ENCODE measurements at places on chromosomes 2 and 18.

DNA sequence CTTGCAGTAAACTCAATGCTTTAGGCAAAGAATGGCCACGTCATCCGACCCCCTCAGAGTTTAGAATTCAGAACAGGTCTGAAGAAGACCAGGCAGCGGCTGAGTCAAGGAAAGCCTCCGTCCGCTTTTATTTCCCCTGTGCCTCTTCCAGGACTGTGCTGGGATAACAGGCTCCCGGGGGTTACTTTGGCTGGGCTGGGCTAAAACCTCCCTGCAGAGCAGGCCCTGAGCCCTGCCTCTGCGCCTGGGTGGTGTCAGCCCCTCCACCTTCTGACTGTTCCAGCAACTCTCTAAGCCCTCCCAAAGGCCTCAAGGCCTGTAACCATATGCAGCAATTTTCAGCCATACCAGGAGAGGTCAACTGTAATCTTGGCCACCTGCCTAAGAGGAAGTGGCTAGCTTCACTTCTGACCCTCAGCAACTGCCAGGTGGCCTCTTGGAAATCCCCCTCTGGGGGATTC is 166.5 kb downstream of the RPIA start:
- no peak for DNase-seq

GRCh38 chr2:209973328-209973727 is 29.1 kb upstream of the RPE start:
- no peak for DNase-seq

DNA sequence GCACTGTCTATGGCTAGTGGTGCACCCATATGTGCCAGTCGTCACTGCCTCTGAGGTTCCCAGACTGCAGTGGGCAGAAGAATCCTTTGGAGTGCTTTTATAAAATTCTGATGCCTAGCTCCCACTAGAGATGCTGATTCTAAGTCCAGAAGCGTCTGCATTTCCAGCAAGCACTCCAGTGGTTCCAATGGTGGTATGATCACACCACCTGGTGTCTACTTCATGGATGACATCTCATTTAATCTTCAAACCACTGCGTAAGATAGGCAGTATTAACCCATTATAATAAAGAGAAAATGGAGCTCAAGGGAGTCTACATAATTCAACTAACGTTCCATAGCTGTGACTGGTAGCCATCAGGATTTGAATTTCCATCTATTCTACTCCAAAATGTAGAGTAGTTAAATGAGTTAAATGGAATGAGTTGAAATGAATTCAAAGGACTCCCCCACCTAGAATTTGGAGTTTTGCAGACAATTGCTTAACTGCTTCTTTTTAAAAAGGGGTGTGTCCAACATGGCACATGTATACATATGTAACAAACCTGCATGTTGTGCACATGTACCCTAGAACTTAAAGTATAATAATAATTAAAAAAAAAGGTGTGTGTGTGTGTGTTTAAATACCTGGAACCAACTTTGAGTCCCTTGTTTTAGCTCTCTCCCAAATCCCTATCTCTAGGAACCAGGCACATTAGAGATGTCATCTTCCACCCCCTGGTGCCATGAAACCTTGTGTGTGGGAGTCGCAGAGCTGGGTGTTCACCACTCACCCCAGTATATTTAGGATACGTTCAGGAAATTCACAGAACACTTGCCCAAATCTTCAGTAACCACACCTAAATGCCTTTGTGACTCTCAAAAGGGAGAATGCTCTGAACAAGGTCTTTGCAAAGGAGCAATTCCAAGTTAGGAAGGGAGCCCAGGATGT is 14.1 kb downstream of the LAMA3 start:
- DNase-seq, result no peak

DNA sequence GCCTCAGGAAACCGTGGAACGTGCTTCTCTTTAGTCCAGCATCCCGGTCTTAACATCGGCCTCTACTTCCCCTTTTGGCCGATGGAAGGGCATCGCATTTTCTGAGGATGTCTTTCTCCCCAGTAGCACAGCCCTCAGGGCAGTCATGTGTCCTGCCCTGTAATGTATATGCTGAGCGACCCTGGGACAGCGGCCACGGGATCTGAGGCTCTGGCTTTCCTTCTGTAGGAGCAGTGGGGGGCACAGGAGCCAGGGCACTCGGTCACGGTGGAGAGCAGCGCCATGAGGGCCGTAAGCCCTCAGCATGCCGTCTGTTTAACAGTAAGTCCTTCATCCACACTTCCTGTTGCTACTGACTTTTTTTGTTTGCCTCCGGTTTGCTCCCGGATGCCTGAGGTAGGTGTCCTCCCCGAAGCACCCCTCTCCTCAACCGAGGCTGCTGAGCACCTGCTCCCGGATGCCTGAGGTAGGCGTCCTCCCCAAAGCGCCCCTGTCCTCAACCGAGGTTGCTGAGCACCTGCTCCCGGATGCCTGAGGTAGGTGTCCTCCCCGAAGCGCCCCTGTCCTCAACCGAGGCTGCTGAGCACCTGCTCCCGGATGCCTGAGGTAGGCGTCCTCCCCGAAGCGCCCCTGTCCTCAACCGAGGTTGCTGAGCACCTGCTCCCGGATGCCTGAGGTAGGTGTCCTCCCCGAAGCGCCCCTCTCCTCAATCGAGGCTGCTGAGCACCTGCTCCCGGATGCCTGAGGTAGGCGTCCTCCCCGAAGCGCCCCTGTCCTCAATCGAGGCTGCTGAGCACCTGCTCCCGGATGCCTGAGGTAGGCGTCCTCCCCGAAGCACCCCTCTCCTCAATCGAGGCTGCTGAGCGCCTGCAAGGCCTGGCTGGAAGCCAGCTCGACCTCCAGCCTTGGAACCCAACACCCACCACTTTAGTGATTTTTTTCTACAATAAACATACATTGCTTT is 169.3 kb downstream of the HDAC4 start:
- DNase-seq, result no peak

- no peak for DNase-seq
These were observed 407.8 kb upstream of the CDH2 start for GRCh38 chr18:28584731-28585130.

GRCh38 chr18:74525741-74526140 is 8.6 kb upstream of the CNDP1 start:
- no peak for DNase-seq

DNA sequence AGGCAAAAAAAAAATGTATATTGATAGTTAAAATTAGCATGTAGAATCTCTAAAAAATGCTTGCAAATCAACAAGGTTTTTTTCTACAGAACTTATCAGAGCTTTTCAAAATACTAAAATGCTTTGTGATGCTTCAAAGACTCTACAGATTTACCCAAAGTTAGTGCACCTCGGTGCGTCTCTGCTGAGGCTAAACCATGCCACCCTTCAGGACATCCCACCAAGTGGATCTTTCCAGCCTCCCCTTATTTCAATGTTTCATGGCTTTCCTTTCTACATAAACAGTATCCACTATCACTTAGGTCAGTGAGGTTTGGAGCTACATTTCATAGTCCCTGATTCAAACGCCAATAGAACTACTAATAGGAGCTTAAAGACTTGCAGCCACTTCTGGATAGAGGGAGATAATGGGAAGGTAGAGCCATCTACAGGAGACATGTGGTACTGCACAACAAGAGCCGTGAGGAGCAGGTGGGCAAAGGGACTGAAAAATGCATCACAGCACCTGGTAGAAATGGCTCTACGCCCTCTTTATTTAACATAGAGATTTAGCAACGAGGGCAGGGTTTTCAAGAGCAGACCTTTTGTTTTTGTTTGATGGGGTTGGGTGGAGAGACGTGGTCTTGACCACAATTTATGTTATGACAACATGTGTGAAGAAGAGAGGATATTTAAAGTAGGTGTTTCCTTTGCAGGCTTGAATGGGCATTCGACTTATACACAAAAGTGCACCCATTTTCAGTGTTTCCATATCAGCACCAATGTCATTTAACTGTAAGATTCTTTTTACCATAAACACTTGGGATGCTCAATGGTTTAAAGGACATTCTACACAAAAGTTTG is 56.1 kb upstream of the SLC35G4 start:
- no peak for DNase-seq

DNA sequence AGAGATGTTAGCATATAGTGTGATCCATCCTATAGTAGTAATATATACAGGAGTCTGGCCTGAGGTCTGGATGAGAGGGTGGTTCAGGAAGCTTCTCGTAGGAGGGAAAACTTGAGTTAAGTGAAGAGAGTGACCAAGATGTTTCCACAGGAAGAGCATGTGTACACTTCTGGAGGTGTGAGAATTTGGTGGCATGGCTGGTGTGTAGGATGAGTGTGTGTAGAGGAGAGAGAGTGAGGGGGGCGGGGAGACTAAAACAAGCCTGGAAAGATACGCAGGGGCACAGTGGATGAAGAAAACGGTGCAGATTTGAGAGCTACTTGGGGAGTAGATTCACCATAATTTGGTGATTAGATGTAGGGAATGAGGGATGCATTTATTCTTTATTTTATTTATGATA is 43.5 kb upstream of the CTLA4 start:
- no peak for DNase-seq

DNA sequence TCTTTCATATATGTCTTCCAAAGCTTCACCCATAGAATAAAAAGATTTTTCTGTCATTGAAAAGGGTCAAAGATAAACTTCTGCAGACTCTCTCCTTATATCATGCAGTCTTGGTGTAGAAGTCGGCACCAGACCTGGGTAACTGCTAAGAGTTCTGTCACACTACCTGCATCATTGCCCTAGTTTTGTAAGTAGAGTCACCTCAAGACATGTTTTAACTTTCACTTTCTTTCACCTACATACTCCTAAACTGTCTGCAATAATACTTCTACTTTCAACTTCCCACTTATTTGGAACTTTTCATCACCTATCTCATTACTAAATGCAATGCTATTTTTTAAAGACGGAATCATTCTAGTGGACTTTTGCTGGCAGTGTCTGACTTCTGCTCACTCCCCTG is 475.6 kb upstream of the VRK2 start:
- no peak for DNase-seq

- no peak for DNase-seq
These were observed 453.8 kb upstream of the MC4R start for GRCh38 chr18:60826346-60826745.

- DNase-seq, result no peak
These were observed 511.7 kb downstream of the EPHA4 start for GRCh38 chr2:221060376-221060775.

- no peak for DNase-seq
These were observed 82.9 kb downstream of the DYSF start for GRCh38 chr2:71536226-71536671.

- DNase-seq, result no peak
These were observed 174.0 kb downstream of the ASB1 start for GRCh38 chr2:238600506-238601432.

DNA sequence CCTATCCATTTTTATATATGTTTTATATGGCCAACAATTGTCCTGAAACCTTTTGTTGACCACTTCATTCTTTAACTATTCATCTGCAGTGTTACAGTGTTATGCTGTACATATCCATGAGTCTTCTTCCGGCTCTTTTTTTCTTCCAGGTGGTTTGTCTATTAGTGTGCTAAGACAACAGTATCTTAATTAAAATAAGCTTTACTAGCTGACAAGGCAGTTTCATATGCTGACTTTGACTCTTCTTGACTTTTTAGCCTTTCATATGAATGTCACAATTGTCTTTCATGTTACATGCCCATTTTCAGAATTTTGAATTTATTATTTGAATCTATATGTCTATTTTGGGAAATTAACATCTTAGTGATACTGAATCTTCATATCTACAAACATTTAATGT is 1249.0 kb downstream of the DPP10 start:
- no peak for DNase-seq

DNA sequence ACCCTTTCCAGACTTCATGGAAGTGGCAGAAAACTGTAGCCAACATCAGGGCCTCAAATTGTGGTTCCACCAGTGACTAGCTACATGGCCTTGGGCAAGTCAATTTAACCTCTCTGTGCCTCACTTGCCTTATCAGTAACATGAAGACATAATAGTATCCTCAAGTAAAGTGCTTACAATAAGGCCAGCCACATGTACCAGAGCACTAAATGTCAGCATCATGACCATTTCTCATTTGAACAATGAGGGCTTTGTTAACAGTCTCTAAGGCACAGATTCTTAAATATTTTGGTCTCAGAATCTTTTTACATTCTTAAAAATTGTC is 5.8 kb upstream of the KCMF1 start:
- DNase-seq, result no peak

- no peak for DNase-seq
These were observed 616.4 kb downstream of the XIRP2 start for GRCh38 chr2:167504695-167505094.

DNA sequence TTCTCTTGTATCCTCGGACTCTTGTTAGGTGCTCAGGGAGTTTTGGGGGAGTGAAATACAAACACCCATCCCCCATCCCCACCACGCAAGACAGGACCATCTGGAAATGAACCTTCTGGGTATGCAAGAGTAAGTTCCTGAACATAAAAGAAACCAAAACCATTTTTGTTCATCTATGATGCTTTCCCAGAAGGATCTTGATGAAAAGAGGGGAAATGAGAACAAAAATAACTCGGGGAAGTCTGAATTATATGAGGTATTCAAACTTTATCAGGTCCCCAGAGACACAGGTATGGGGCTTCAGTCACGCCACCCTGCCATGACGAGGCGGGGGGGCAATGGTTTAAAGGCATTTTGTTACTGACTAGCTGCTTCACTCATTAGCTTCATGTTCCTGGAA is 68.6 kb upstream of the DNMT3A start:
- no peak for DNase-seq

DNA sequence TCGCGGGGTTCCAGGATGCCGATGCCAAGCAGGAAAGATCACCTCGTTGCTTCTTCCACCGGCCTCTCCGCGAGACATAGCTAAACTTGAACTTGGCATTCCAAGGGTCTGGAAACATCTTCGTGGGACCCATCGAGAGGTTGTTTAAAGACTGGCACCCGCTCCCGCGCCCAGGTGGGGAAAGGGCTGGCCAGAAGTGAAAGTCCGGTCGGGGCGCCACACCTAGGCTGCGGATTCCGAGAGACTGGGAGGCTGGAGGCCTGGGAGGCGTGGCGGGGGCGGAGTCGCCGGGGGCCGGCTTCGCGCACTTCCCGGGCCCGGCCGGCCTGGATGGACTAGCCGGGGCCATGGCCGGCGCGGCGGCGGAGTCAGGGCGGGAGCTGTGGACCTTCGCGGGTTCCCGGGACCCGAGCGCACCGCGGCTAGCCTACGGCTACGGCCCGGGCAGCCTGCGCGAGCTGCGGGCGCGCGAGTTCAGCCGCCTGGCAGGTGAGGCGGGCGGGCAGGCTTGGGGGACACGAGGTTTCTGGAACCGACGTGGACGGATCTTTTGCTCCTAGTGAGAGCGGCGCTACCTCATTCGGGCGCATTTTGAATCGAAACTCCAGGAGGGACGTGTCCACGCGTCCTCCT is at the start of gene MOCOS:
MOCOS (plus strand) TSS at position 305 of the 633 bp plus-strand sequence; CDS start at position 348, 43 bp downstream.
- DNase-seq, result no peak

DNA sequence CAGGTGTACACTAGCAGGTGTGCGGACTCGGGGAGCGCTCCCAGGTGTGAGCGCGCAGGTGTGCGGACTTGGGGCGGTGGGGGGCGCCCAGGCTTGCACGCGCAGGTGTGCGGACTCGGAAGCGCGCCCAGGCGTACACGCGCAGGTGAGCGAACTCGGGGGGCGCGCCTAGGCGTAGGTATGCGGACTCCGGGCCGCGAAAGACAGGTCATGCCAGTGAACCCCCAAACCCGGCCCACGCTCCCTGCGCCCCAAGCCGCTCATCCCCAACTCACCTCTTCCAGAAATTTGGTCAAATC is 342 bp downstream of the CYB5A start:
- DNase-seq, result no peak

- DNase-seq, result no peak
These were observed 26.0 kb downstream of the FAM117B start for GRCh38 chr2:202660796-202661195.

GRCh38 chr2:69741575-69742321 is at the start of gene ANXA4:
ANXA4 (plus strand) TSS chr2:69742134; CDS start chr2:69781566, 39,432 bp downstream.
- DNase-seq, result peak; percentile 25

GRCh38 chr18:23902396-23902795 is 112.2 kb upstream of the TTC39C start:
- DNase-seq, result no peak

- DNase-seq, result no peak
These were observed 13.3 kb upstream of the ATP8B1 start for GRCh38 chr18:57816208-57816954.
